GM23338 (cell line): ENCODE measurements at places on chromosomes 13 and 19. TPM values are rescaled to one million over a fixed set of nuclear protein-coding genes. Genes with fewer than 3 reads are reported as not detected.

Gene TMC4
- 7.8 and 8.2 TPM in 2 replicates for polyA plus RNA-seq

Gene S1PR4
- not detected in 2 replicates for polyA plus RNA-seq

Gene PCDH9
- 0.23 and 0.52 TPM in 2 replicates for polyA plus RNA-seq

Gene LILRA1
- polyA plus RNA-seq, result not detected in 2 replicates

Gene ZNF154
- polyA plus RNA-seq, result 4.4 and 5.1 TPM in 2 replicates

Gene UBAC2
- polyA plus RNA-seq, result 34.3 and 37.9 TPM in 2 replicates

Gene PGLYRP2
- polyA plus RNA-seq, result not detected in 2 replicates

Gene FBN3
- polyA plus RNA-seq, result 7.7 and 8.5 TPM in 2 replicates

Gene IL17D
- 1.6 and 3.3 TPM in 2 replicates for polyA plus RNA-seq

Gene ZNF667
- polyA plus RNA-seq, result 4.9 and 5.6 TPM in 2 replicates
